ENCODE measurements at places on chromosomes 4 and X. TPM values are rescaled to one million over a fixed set of nuclear protein-coding genes. Genes with fewer than 3 reads are reported as not detected.

GRCh38 chr4:157271166-157271869 is 50.8 kb downstream of the GRIA2 start:
- no peak for DNase-seq

DNA sequence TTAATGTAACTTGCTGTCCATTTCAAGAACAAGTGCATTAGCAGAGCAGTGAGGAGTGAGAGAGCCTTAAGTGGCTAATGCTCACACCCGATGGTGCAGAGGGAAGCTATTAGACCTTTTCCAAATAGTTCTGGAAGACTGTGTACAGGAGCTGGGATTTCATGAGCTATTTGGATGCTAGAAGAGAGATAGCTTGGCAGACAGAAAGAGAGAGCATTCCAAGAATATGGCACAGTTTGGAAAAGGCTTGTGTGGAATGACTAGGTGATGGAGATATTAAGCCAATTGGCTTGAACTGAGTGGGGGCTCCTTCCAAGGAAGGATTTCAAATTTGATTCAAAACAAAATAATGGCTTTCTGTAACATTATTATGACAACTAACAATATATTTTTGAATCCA is 1097.2 kb upstream of the TENM3 start:
- DNase-seq: no peak

DNA sequence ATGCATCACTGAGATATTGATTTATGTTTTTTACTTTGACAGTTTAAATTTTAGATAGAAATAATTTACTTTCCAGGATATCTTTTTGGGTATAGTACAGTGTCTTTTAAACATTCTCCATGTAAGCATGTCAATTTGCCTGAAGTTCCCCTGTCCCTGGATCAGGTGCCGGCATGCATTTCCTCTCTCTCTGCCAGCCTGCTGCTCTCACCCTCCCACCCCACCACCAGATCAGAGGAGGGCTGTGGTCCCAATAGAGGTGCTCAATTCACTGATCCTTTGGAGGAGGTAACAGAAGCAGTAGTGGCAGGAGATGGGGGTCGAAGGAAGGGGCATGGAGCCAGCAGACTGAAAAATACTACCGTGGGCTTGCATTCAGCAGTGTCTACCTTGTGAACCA is 28.3 kb upstream of the DSPP start:
- DNase-seq: no peak

Gene GPR50
- polyA plus RNA-seq: not detected

DNA sequence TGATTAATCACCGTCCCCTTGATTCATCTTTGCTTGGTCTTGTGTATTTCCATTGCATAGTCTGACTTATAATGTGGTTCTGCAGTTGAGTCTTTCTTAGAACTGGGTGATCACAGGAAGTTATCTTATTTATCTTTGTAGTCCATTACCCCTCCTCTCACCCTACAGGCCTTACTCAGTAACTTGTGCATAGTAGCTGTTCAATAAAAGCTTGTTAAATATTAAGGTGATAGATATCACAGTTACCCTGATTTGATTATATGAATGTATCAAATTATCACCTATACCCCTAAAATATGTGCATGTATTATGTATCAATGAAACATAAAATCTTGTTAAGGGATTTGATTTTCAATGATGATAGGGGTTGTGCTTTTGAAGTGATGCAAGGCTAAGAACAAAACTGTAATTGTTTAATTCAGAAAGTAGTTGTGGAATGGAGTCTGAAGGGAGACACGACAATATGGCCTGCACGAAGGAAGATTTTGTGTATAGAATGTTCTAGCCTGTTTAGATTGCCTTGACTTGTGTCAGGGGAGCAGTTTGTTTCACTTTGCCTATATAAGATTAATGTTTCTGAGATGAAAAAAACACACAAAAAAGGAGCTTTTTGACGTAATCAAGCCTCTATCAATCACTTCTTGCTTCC is 132.4 kb upstream of the LIMCH1 start:
- DNase-seq: no peak

Gene ZCCHC18
- 9.4 TPM for polyA plus RNA-seq

DNA sequence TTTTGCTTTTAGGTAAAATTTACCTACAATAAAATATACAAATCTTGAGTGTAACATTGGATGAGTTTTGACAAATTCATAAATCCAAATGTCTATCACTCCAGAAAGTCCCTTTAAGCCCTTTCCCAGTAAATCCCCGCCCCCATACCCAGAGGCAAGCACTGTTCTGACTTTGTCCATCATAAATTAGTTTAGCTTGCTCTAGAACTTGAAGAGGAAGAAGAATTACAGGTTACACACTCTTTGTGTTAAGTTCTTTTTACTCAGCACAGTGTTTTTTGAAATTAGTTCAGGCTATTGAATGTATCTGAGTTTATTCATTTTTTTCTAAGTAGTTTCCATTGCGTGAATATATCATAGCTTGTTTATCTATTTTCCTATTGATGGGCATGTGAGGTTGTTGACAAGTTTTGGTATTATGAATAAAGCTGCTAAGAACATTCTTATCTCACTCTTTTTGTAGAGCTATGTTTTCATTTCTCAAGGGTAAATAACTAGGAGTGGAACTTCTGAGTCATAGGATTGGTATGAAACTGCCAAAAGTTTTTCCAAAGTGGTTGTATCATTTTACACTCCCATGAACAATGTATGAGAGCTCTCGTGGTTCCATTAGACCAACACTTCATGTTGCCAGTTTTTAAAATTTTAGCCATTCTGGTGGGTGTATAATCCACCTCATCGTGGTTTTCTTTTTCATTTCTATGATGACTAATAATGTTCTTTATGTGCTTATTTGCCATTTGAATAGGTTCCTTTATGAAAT is 22.4 kb upstream of the HPSE start:
- no peak for DNase-seq

GRCh38 chr4:152991398-152991797 is 55.3 kb downstream of the FHDC1 start:
- DNase-seq: no peak

Gene PORCN
- polyA plus RNA-seq: 10.9 TPM

Gene CT55
- polyA plus RNA-seq: not detected

Gene COPS4
- 45.3 TPM for polyA plus RNA-seq

Gene COX7B2
- polyA plus RNA-seq: not detected

Gene CXCL1
- polyA plus RNA-seq: 8.2 TPM

GRCh38 chrX:112147206-112147605 is 64.6 kb upstream of the TRPC5 start:
- no peak for DNase-seq

DNA sequence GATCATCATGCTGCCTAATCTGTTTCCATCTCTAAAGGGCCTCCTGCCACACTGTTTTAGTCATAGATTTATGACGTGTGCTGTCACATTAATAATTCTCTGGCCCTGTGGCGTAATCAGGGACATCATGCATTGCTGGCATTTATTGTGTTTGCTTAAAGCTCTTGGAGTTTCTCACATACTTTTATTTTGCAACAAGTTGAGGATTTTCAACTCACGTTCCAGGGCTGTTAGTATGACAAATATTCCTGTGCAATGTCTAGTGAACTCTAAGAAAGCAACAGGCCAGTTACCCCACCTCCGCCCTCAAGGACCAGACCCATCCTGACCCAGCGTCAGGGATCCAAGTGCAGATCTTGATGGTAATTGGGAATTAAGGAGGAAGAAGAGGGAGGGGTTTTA is 7.8 kb upstream of the PIGA start:
- DNase-seq: no peak

DNA sequence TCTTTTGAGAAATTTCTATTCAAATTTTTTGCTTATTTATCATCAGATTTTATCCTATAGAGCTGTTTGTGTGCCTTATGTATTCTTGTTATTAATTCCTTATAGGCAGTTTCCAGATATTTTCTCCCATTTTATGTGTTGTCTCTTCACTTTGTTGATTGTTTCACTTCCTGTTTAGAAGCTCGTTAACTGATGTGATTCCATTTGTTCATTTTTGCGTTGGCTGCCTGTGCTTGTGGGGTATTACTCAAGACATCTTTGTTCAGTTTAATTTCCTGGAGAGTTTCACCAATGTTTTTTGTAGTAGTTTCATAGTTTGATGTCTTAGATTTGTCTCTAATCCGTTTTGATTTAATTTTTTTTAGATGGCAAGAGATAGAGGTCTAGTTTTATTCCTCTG is 14.6 kb downstream of the ZNF718 start:
- DNase-seq: no peak

GRCh38 chr4:121790976-121791375 is 10.1 kb upstream of the EXOSC9 start:
- DNase-seq: no peak

- DNase-seq: no peak
Observed at GRCh38 chrX:2694914-2695267, 3.8 kb downstream of the CD99 start.

Gene RASL11B
- 32.6 TPM for polyA plus RNA-seq

Gene ABRAXAS1
- 25.7 TPM for polyA plus RNA-seq
